ENCODE measurements at places on chromosomes 5 and 9. TPM values are rescaled to one million over a fixed set of nuclear protein-coding genes. Genes with fewer than 3 reads are reported as not detected.

DNA sequence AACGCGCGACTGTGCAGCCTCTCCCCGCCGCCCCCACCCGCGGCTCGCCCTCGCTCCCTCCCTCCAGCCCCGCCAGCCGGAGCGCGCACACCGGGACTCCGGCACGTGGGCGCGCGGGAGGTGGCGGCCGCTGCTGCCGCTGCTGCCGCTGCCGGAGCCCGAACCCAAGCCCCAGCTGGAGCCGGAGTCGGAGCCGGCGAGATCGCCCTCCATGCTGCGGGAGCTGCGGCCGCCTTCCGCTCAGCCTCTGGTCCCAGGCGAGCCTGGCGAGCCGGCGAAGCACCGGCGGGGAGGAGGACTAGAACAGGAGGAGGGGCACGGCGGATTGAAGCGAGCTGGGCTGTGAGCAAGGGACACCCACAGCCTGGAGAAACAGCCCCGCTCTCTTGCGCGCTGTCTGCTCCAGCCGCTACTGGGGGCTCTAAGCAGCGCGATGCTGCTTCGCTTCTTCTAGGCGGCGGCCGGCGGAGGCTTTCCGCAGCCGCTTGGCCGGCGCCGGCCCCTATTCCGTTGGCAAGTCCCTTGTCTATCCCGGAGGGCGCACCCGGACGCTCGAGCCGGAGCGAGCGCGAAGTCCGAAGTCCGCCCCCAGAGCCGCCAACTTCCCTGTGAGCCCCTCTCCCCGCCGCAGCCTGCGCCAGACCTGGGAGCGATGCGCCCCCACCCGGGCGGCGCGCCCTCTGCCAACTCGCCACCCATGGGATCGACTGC lies 598.7 kb upstream of the SGCD start:
- H3K27ac ChIP-seq: no peak overlapping the region
- H3K4me3 ChIP-seq: no peak overlapping the region
- DNase-seq: peak; percentile 81
- peaks cover 5% of the 10 kb centered on the region for H3K4me1 ChIP-seq
- peaks cover 69% of the 10 kb centered on the region for H3K27me3 ChIP-seq

DNA sequence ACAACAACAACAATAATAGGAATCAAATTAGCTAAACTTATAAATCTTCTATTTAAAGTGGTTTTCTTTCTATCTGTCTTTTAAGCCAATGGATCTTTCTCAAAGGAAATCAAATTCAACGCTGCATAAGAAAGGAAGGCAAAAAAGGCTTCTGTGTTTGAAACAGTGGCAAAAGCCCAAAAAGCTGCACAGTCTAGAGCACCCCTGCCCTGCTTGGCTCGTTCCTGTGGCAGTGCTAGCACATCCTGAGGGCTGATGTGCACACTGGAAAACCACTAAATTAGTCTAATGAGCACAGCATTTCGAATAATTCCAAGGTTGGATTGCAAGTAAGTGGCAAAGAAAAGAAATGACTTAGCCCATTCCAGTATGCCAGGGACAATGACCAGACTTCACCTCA lies 80.7 kb downstream of the AP3B1 start:
- no peaks in the 10 kb centered on the region for H3K36me3 ChIP-seq
- H3K27me3 ChIP-seq: no peaks in the 10 kb centered on the region
- no peaks in the 10 kb centered on the region for H3K4me1 ChIP-seq
- no peak for DNase-seq

DNA sequence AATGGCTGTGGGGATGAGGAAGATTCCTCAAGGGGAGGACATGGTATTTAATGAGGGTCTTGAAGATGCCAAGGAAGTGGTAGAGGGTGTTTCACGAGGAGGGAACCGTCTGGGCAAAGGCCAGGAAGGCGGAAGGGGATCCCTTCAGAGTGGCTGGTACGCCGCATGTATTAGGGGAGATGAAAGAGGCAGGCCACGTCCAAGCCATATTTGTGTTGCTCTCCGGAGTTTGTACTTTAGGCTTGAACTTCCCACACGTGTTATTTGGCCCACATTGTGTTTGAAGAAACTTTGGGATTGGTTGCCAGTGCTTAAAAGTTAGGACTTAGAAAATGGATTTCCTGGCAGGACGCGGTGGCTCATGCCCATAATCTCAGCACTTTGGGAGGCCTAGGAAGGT lies 1.2 kb downstream of the FXN start:
- DNase-seq: peak; percentile 22
- no peaks in the 10 kb centered on the region for H3K27me3 ChIP-seq
- no peaks in the 10 kb centered on the region for H3K36me3 ChIP-seq
- peaks cover 10% of the 10 kb centered on the region for H3K4me1 ChIP-seq

GRCh38 chr5:94503677-94504076 lies 114.7 kb downstream of the KIAA0825 start:
- no peaks in the 10 kb centered on the region for H3K4me1 ChIP-seq
- H3K36me3 ChIP-seq: no peaks in the 10 kb centered on the region
- no peak overlapping the region for H3K27ac ChIP-seq
- no peak overlapping the region for H3K4me3 ChIP-seq
- no peaks in the 10 kb centered on the region for H3K27me3 ChIP-seq

The MEGF9 gene
- polyA plus RNA-seq: 39.2 TPM

DNA sequence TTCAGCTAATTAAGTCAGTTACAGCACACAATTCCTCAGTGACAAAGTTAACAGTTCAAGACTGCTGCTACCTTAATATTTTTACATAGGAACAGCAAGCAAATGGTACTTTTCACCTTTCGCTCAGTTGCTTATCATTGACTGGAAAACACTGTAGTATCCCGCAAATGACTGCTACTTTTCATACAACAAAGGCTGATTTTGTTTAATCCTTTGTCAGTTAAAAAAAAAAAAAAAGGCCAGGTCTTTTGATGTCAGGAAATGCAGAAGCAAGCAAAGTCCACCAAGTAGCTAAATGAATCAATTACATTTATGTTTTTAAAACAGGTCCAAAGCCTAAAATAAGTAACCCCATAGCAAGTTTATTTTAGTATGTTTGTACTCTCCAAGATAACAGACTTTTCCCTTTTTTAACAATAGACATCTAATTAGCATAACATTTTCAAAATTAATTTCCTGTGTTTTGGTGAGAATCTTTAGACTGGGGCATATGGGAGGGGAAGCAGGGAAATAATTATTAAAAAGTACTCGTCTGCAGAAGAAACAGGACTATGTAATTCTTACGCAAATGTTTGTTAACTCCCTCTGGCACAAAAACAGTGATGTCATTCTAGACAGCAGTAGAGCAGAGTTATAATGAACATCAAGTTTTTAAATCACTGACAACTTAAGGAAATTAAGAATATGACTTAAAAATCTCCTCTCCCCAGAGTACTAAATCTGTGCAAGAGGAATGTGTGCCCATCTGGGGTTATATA lies 9.6 kb downstream of the PFDN1 start:
- H3K4me1 ChIP-seq: peaks cover 16% of the 10 kb centered on the region
- DNase-seq: no peak
- H3K4me3 ChIP-seq: no peak overlapping the region
- H3K27me3 ChIP-seq: no peaks in the 10 kb centered on the region

- H3K36me3 ChIP-seq: peaks cover 9% of the 10 kb centered on the region
- no peaks in the 10 kb centered on the region for H3K4me1 ChIP-seq
- no peaks in the 10 kb centered on the region for H3K27me3 ChIP-seq
- H3K4me3 ChIP-seq: no peak overlapping the region
- H3K27ac ChIP-seq: no peak overlapping the region
These were observed 21.0 kb downstream of the RMI1 start for GRCh38 chr9:84001621-84002020.

DNA sequence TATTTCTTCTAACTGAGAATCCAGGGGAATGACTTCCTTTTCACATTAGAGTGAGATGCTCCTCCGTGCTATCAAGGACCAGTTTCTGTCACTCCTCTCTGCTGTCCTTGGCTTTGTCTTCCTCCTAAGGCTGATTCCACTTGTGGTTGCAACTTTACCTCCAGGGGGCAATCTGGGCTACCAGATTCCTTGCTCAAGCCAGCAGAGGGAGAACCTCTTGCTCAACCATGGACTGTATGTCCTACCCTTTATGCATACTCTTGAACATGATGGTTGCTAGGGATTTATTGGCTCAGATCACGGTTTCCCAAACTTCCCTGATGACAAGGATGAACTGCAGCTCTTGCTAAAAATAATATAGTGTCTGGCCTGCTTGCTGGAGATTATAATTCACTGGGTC lies 24.0 kb downstream of the NNT start:
- H3K4me1 ChIP-seq: peaks cover 10% of the 10 kb centered on the region
- H3K4me3 ChIP-seq: no peak overlapping the region
- no peak for DNase-seq
- no peaks in the 10 kb centered on the region for H3K27me3 ChIP-seq
- no peak overlapping the region for H3K27ac ChIP-seq

All from lung (tissue), 17 donors.